LNCaP clone FGC (cell line): ENCODE measurements at places on chromosomes 11 and 22.

DNA sequence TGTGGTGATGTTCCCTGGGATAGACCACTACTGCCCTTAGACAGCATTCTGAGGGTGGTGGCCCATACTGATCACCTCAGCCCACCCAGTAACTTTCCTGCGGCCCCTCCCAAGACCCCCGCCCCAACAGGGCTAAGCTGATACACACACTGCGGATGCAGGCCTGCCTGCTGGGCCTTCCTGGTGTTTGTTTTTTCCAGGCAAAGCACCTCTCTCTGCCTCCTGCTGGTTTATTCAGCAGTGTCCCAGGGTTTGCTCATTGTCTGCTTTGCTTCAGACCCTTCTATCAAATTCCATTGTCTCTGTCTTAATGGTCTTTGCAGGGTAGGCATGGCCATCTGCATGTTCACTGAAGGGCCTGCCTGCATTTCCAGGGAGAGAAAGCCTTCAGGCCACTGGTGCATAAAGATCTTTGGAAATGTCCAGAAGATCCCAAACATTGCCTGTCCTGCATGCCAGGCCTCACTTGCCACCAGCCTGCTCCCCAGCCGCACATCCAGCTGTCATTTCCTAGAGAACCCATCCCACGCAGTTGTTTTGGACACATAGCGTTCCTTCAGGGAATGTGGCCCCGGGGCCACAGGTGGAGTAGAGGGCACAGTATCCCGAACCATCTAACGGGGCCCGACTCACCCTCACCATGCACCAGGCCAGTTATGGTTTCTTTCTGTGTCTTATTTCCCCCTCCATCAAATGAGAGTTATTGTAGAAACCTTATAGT lies 50.2 kb downstream of the BCR start:
- DNase-seq, result no peak

DNA sequence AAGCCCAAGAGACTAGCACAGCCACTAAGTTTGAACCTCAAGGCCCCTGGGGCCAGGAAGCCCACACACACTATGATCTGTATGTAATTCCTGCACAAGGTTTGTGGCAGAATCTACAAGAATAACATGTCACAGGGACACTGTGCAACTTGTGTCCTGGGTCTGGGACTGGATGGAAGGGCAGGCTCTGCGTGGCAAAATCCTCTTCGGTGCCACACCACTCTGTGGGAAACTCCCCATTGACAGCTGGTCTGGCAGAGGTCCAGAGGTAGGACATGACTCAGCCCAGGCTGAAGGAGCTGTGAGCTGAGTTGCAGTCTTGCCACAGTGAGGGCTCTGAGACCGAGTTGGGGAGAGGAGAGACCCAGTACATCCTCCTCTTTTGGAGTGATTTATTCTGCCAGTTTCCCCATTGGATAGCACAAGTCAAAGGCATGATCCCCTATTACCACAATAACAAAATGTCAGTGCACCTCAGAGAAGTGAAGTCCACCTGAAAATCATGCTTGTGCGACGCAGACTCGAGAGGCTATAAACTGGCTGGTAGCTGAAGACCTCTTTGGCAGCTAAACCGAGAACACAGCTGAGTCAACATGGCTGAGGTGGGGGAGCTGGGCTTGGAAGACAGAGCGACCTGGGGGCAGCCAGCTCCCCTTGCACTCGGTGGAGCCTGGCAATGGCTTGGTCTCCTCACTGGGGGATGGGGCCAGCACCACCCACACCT lies 23.3 kb upstream of the SERPIND1 start:
- DNase-seq, result no peak

GRCh38 chr11:62535802-62536201 lies 10.8 kb downstream of the AHNAK start:
- no peak for DNase-seq

DNA sequence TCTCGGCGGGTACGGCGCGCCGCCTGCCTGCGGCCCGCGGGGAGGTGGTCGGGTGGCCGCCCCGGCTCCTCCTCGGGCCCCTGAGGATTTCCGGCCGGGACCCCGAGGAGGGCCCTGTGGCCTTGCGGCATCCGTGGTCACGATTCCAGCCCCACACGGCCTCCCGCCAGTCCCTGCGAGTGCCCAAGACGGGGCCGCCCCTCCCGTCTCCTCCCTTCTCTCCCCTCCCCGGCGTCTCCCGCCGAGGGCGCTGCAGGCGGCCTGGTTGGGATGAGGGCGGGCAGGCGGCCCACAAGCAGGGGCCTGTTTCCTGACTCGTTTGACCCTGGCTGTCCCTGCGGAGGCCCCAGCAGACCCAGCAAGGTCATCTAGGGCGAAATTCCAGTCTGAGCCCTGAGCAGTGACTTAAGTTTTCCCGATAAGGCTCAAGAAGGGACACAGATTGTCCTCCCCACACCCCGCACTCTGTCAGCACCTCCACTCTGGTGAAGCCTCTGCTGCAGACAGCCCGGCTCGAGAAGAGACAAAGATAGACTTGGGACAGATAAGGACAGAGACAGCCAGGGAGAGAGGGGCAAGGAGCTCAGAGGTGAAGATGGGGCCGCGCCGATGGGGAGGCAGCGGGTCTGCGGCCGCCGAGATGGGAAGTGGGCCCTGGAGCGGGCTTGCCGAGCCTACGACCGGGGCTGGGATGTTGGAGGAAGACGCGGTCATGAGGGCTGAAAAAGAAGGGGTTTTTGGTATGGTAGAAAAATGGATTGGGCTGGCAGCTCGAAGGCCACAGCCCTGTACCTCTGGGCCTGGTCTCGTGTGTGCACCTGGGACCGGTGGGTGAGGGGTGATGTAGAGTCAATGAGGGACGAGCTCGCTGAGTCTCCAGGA lies 95.0 kb downstream of the SWAP70 start:
- DNase-seq, result no peak

DNA sequence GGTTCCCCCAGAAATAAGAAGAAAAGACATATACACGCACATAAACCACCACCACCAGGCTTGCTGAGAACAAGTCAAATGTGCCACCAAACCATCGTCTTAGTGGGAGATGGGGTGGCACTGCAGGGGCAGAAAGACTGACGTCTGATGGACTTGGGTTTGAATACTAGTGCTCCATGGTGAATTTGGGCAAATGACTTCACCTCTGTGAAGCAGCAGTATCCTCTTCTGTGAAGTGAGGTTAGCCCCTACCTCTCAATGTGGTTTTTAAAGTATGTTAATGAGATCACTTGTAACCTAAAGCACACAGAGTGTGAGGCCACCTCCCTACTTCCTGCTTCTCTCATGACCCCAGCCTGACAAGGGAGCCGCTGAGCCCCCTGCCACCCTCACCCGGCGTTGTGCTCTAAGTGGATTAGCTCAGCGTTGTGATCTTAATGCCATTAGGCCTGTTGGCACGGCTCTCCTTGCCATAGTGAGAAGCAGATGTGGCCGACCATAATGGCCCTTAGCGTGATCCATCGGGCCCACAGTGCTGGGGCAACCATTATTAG lies 14.4 kb downstream of the ZBTB16 start:
- DNase-seq, result no peak

DNA sequence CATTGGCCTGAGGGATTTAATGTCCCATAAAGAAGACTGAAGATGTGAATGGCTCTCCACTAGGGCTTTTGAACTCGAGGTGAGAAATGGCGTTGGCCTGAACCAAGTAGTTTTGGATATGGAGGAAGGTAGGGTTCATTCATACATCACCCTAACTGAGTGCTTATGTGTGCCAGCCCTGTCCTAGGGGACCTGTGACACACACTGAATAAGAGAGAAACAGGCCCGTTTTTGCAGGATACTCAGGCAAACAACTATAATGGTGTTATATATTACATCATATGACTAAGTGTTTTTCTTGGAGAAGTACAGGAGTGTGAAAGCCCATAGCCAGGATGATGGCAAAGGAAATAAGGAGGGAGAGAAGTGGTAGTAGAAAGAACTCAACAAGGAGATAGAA lies 368.1 kb downstream of the TMEM135 start:
- DNase-seq, result no peak

GRCh38 chr11:35115688-35116030 lies 23.3 kb upstream of the CD44 start:
- no peak for DNase-seq

DNA sequence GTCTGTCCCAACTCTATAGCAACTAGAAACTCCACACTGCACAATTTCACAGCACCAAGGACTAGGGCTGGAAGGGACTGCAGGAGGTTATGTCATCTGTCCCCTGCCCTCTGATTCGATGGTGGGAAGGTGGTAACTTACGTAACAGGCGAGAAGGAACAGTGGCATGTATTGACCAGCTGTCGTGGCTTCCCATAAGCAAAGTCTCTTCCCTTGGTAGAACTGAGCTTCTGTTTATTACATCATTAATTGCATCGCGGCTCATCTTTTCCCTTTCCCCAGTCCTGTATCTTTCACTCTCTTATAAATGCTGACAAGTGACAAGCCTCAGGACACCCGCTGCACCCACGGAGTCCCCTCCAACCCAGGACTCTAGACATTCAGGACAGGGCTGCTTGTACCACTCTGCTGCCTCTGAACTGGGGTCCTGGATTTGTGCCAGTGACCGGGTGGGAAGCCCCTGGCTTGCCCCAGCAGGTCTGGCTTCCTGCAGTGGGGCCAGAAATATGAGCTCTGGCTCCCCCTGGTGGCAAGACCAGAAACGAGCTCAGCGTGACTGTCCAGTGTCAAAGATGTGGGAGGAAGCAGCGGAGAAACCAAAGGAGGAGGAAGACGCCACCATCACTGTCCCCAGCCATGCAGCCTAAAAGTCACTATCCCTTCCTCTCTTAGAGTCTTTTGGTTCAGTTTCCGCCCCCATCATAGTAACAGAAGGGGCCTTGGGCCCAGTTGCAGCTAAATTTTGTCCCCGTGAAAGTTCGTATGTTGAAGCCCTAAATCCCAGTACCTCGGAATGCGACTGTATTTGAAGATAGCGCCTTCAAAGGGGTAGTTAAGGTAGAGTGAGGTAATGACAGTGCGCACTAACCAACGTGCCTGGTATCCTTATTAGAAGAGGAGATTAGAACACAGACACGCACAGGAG lies 84.5 kb downstream of the ISX start:
- DNase-seq, result no peak

DNA sequence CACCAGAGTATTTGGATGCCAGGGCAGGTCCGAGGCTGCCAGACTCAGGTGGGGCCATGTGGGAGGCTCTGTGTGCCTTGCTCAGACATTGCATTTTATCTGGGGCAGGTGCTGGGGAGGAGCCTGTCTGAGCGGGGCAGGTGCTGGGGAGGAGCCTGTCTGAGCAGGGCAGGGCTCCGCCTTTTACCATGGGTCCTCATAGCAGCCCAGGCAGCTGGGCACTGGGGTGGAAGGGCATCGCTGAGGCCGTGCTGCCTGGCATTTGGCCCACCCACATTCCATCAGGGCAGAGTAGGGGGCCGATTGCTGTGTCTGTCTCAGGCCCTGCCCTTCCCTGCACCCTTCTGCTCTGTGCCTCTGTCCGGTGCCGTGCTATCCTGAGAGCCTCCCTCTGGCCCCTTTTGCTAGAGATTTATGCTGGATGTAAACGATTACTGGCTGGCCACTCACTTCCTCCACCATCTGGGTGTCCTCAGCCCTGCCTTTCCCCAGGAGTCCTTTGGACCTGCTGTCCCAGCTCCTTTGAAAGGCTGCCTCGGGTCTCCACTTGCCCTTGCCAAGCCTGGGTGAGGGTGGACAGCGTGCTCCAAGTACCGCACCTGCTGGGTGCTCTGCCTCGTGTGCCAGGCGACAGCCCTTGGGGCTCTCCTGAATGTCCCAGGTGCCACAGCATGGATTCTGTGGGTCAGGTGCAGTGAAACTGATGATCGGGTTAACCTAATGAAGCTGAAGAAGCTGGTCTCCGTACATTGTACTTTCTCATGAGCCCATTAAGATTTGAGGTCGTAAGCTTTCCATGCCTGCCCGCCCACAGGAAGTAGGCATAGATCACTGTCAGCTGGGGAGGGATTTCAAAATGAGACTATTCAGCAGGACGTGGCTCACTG lies 281.6 kb downstream of the TBC1D22A start:
- DNase-seq, result no peak

DNA sequence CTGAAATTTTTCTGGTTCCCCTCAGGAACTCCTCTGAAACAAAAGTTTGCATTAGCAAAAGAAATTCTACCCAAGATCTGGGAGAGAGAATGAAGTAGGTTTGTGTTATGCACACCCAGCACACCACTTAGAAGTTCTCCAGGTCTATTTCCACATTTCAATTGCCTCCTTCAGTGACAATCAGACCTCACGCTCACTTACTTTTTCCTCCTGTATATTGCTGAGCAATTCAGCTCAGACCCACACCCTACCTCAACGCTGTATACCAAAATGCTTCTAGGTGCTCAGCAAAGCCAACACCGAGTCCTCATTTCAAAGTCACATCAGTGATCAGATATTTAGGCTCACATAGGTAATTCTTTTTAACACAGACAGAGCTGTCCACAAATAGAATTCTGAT lies 19.2 kb downstream of the MRGPRX3 start:
- DNase-seq, result no peak

GRCh38 chr11:37721485-37721884 lies 1123.4 kb upstream of the RAG2 start:
- no peak for DNase-seq

- no peak for DNase-seq
Observed at GRCh38 chr22:49213731-49214352, 613.8 kb downstream of the BRD1 start.

GRCh38 chr22:29820961-29821290 lies 17.1 kb downstream of the ASCC2 start:
- DNase-seq, result no peak

DNA sequence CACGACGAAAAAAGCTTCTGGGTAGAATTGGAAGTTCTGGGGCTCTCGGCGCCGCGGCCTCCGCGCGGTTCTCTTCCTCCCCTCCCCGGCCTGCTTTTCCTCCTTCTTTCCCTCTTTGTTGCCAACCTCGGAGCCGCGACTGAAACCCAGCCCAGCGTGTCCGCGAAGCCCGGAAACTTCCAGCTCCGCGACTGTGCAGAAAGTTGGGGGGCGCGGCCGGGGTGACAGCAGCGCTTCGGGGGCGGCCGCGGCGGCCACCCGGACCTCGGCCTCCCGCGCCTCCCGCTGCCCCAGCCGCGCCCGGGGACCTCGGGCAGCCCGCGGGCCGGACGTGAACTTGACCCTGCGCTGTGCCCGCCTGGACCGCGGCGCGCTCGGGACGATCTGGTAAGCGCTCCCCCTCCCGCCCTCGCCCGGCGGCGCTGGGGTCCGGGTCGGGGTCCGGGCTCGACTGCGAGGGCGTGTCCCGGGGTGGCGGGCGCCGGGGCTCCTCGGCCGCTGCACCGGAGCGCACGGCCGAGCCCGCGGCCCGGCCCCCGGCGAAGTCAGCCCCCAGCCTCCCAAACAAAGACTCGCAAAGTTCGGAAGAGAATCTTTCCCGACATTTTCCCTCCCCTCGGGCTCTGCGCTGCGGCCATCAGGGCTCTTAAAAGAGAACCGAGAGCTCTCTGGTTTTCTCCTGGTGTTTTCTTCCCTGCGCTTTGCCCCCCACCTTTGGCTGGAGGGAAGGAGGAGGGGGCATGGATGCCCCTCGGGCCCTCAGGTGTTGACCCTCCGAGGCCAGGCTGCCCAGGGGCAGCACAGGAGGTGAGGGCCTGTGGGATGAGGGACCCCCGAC lies 67.9 kb upstream of the WNT7B start:
- DNase-seq, result no peak

- no peak for DNase-seq
Observed at GRCh38 chr22:48742556-48743343, 1084.9 kb downstream of the BRD1 start.

- DNase-seq, result no peak
Observed at GRCh38 chr11:5043380-5043779, 2.9 kb upstream of the OR52J3 start.
